Prostate gland (tissue), 2 donors: ENCODE measurements at places on chromosomes 16 and 17.

DNA sequence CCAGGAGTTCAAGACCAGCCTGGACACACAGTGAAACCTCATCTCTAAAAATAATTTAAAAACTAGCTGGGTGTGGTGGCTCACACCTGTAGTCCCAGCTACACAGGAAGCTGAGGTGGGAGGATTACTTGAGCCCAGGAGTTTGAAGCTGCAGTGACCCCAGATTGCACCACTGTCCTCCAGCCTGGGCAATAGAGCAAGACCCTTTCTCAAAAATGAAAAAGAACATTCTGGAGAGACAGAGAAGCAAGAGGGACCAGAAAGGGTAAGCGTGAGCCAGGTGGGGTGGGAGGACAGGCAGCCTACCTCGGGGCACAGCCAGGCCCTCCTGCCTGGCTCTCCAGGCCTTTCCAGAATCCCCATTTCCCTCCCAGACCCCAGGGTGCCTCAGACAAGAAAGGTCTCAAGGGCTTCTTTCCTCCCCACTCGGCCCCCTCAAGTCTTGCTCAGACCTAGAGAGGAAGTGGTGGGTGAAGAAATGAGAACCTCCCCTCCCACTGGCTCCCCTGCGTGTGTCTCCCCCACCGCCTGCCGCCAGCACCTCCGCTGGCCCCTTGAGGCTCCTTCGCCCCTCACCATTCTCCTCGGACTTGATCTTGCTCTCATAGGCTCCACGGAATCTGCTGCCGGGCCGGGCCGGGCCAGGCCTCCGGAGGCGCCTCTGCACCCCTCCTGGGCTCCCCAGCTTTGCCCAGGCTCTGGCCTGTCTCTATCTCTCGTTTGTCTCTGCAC, 503 bp downstream of the C16orf54 start:
- DNase-seq, result no peak

GRCh38 chr16:55552621-55553020, 13.9 kb upstream of the CAPNS2 start:
- no peak for DNase-seq

DNA sequence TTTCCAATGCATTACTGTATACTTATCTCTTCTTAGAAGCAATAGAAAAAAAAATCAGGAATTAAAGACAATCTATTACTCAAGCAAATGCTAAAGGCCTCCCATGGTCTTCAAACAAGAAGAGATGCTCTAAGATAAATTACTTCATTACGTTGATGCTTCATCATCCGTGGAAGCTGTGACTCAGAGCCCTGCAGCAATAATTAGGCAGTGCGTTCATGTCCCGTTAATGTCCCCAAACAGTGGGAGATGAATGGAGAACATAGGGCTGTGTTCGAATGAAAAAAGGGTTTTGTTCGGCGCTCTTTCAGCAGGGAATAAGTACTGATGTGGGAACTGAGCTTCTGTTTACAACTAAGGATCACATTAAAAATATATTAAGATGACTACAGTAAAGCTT, 15.9 kb upstream of the PDXDC1 start:
- DNase-seq, result no peak

- no peak for DNase-seq
These were observed 33.4 kb upstream of the TMEM92 start for GRCh38 chr17:50240851-50241250.

- DNase-seq, result no peak
These were observed 5.5 kb downstream of the OTOP3 start for GRCh38 chr17:74941128-74941725.

GRCh38 chr17:67532326-67532871, 155.3 kb downstream of the PITPNC1 start:
- peak; percentile 12 for DNase-seq

- no peak for DNase-seq
These were observed 18.1 kb downstream of the ITPRIPL2 start for GRCh38 chr16:19131825-19132218.

DNA sequence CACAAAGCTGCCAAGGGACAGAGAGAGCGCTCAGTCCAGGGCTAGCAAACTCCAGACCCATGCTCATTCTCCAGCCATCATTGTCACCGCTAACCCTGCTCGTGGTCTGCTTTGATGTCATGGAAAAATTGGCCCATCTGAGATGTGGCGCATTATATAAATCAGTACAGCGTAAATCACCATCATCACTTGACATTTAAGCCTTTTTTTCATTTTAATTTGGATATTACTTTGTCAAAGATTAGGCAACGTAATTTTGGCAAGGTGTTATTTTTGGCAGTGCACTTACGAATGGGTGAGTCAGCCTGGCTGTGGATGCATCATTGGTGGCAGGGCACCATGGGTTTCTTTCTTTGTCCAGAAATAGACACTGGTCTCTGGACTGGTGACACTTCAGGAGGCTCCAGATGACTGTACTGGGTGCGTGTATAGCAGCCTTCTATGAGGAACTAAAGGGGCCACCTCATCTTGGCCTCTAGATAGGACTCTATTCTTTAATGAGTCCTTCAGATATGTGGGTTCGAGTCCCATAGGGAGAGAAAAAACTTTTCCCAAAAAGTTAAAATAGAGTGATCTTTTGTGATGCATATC, 166.3 kb downstream of the MSI2 start:
- no peak for DNase-seq

DNA sequence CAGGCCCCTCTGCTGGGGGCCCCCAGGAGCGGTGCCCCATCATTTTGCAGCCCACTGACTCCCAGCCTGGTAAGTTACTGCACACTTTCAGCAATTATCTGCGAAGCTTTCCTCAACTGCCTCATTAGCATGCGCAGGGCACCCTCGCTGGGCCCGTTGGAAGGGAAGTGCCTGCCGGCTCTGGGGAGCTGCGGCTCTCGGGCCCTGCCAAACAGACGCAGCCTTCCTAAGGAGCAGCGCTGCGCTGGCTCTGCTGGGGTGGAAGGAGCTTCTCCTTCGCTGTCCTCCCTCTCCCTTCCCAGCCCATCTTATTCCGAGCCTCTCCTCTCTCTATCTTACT, 71.0 kb downstream of the RBBP6 start:
- DNase-seq, result no peak

DNA sequence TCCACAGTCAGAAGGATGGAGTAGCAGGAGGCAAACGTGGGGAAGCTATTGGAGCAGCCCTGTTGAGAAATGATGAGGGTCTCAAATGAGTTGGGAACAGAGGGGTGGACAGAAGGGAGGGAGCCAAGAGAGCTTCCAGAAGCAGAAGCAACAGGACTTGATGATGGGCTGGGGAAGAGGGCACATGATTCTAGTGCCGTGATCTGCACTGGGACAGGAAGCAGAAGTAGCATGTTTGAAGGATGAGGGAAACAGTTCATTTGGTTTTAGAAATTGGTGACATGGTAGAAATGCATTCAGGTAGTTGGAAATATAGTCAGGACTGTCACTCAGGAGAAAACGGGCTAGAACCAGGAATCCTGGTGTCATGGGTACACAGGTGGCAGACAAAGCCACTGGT, 19.4 kb downstream of the EMP2 start:
- DNase-seq, result no peak

DNA sequence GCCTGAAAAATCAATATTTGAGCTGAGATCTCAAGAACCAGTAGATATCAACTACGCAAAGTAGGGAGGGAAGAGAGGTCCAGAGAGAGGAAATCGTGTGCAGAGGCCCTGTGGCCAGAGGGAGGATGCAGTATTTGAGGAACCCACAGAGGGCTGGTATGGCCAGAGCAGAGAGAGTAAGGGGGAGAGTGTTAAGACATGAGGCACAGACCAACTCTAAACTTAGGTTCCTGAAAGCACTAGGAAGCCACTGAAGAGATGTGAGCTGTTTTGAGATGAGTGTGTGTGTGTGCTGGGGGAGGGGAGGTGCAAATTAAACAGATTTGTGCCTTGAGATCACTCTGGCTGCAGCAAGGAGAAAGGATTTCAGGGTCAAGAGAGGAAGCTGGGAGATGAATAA, 10.9 kb downstream of the SLC13A2 start:
- no peak for DNase-seq

DNA sequence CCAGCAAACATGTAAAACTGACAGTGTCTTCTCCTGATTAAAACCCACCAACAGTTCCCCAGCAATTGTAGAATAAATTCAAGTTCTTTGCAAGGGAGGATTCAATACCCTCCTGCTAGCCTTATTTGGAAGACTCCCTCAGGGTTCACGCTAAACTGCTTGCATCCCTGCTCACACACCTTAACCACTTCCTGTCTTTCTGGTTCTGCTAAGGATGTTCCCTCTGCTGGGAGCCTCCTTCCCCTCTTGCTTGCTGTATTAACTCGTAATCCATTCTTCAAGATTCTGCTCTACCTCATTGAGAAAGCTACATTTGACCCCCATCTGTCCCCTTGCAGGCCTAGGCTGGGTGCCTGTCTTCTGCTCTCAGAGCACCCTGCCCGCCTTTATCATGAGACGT, 2.3 kb upstream of the SHISA6 start:
- DNase-seq, result peak; percentile 12

GRCh38 chr17:40242774-40243173, 23.7 kb downstream of the WIPF2 start:
- DNase-seq, result no peak

GRCh38 chr17:32971171-32971570, 20.5 kb upstream of the SPACA3 start:
- DNase-seq, result no peak

DNA sequence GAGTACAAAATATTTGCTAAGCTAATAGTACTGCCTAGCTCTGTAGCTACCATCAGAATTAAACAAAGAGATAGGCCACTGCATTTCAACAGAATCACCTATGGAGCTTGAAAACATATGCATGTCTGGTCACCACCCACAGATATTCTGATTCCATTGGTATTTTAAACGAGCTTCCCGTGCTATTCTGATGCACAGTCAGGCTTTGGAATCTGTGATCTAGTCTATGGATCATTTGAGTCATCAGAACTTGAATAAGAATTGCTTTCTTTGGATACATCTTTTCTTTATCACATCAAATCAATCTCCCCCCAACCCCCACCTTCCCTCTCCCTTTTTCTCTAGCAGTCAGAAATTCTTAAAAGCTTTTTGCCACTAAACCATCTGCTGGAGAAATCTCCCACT, 124.7 kb downstream of the NPIPB5 start:
- DNase-seq, result no peak

- DNase-seq, result peak; percentile 69
These were observed 598 bp downstream of the INPP5K start for GRCh38 chr17:1515640-1516387.

DNA sequence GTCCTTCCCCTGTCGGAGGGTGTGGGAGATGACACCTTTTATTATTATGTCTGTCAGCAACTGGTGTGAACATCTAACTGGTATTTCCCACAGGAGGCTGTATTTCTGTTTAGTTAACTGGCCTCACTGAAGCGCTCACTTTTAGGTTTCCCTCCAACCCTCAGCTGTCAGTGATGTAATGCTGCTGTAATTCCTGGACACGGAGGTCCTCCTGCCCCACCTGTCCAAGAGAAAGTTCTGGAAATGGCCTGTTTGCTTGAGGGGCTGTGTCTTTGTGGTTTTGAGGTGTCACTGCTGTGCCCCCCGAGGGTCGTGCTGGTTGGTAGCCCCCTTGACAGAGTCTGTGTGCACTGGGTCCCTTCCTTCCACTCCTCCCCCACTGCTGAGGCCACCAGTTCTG, 11.5 kb downstream of the KCNJ12 start:
- no peak for DNase-seq

DNA sequence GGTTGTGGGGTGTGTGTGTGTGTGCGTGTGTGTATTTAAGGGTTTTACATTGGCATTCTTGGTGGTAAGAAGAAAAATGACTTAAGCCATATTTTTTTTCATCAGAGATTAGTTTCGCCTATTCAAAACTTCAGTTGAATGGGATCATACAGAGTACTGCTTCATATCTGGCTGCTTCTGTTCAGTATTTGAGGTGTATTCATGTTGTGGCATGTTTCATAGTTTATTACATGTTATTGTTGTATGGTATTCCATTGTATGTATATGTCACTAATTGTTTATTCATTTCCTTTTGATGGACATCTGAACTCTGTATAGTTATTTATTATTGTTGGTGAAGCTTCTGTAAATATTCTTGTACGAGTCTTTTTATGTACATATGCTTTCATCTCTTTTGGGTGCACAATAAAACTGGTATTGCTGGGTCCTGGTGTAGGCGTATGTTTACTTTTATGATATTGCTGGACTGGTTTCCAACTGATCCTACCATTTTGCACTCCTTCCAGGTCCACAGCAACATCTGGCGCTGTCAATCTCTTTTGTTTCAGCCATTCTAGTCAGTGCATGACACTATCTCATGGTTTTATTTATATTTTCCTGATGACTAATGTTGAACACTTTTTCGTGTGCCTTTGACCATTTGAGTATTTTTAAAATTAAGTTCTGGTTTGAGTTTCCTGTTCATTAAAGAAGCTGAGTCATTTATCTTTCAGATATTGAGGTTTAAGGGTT, 77.4 kb upstream of the MAF start:
- DNase-seq, result peak; percentile 24

- DNase-seq, result no peak
These were observed 32.5 kb downstream of the IST1 start for GRCh38 chr16:71927787-71928186.

DNA sequence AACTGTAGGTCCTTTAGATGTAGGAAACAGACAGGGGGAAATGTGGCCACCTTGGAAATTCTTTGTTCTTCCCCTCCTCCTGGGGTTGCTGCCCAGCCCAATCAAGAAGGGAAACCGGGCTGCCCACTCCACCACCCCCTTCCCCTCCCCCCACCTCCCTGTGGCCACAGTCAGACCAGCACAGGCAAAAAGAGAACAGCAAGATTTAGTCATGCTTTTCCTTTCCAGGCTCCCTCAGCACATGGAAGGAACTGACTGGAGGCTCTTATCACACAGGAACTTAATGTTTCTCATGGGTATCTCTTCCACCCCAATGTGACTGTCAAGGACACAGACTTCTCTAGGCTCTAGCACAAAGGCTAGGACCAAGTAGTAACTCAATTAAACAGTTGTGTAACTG, 3.0 kb upstream of the CCL1 start:
- no peak for DNase-seq

- DNase-seq, result no peak
These were observed 14.2 kb downstream of the SLC7A5 start for GRCh38 chr16:87854907-87855683.

DNA sequence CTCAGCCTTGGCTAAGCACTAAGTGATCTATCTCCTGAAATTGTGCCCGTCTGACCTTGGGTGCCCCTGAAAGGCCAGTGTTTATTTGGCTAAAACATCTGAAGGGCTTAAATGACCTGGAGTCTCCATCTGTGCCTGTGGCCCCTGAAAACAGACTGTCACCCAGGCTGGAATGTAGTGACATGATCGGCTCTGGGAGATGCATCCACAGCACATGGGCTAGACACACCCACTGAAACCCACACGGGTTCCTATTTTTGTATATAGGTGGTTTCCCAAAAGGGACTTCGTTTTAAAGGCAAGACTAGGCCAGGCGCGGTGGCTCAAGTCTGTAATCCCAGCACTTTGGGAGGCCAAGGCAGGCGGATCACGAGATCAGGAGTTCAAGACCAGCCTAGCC, 13.5 kb downstream of the CEP295NL start:
- no peak for DNase-seq

DNA sequence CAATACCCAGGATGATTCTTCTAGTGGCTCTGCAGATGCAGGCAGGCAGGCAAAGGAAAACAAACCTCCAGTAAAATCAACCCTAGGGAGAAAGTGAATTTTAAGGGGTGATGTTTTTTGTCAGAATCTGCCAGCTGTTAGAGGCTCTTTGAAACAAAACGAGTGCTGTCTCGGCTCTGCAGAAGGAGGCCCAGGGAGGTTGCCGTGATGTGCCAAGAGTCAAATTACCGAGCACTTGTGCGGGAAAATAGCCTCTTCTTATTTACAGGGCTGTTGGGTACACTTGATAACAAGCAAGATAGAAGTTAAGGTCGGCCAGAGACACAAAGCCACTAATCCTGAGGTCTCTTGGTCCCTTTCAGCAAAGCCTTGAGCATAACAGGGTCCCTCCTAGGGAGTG, 68.9 kb upstream of the EEF2KMT start:
- DNase-seq, result no peak
